GM23338 (cell line): ENCODE measurements at places on chromosomes 16 and 17.
A peak's percentile ranks its signal among the peaks of the same experiment; 100 is the strongest.

- DNase-seq = no peak
These were observed 2.0 kb downstream of the LUC7L3 start for GRCh38 chr17:50721194-50722010.

- no peak for DNase-seq
These were observed 292.7 kb downstream of the HAPSTR1 start for GRCh38 chr16:9384141-9384540.

DNA sequence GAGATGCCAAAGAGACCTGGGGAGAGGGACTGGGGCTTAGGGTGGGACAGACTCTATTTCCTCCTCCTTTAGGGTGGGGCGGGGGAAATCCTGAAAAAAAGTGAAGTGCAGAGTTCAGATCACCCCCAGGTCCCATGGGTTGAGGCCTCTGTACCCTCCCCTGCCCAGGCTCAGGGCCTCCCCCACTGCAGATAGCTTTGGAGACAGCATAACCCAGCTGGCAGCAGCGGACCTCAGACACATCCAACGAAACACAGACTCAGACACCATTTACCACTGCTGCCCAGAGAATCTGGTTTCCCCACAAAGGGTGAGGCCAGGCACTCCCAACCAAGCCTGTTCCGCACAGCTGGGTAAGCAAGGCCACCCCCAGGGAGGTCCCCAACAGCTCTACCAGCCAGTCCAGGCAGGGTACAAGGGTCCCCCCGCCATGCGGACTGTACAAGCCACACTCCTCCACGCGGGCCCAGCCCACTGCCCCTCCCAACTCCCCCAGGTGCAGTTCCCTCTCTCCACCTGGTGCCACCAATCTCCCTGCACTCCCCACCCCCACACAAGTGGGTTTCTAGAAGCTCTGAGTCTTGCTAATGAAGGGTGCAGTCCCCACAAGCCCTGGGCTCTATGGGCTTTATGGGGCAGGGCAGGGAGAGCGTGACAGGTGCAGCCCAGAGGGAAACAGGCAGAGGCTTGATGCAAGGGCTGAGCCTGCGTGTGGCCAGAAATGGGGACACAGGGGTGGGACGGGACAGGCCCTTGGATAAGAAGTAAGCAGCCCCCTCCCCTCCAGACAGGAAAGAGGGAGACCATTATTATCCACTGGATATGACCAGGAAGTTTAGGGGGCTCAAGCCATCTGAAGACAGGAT lies 8.9 kb downstream of the RHBDF2 start:
- DNase-seq = no peak

DNA sequence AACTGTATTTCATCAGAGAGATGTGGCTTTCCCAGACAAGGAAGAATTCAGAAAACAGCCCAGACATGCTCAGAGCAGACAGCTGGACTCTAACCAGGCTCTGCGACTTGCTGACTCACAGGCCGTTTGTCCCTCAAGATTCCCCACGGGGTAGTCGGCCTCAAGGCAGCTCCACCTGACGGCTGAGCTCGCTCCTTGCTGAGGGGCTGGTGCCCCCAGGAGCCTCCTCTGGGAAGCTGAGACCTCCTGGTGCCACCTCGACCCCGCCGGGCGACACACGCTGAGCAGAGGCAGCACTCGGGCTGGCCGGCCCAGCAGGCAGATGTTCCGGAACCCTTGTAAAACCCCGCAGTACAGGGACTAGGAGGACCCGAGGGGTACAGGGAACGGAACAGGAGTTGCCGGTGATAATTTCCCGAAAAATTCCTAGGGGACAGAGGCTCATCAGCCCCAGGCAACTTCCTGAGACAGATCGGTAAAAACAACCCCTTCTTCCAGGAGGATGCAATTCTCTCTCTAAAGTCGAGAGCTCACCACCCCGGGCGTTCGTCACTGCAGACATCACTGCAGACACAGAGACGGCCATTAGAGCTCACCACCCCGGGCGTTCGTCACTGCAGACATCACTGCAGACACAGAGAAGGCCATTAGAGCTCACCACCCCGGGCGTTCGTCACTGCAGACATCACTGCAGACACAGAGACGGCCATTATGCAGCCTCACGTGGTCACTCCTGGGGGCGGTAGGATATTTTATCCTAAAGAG lies 19.9 kb downstream of the RPH3AL start:
- DNase-seq = no peak

GRCh38 chr17:63681530-63681929 lies 18.4 kb downstream of the LIMD2 start:
- peak; percentile 33 for DNase-seq

DNA sequence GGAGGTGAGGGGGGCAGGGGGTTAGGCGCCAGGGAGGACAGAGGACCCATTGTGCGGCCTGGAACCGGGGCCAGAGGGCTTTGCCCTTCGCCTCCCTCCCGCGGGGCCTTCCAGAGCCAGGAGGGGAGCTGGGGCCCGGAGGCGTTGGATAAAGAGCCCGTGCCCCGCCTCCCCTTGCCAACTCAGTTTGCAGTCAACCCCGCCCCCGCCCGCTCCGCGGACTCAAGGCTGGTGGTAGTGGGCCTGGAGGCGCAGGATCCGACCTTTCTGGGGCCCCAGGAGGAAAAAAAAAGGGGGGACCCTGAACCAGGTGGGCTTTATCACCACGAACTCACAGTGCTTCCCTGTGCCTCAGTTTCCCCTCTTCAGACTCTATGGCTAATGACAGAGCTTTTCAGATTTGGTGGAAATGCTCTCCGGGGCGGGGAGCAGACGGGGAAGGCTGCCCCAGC lies 2.0 kb upstream of the SPHK1 start:
- peak; percentile 79 for DNase-seq

- peak; percentile 97 for DNase-seq
These were observed 26.4 kb downstream of the KIFC3 start for GRCh38 chr16:57775661-57776469.

DNA sequence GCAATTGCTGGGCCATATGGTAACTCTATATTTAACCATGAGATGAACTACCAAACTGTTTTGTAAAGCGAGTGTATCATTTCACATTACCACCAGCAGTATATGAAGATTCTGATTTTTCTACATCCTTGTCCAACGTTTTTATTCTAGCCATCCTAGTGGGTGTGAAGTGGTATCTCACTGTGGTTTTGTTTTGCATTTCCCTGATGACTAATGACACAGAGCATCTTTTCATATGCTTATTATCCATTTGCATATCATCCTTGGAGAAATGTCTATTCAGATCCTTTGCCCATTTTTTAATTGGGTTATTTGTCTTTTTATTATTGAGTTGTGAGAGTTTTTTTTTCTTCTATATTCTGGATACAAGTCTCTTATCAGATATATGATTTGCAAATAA lies 83.6 kb downstream of the AKAP1 start:
- DNase-seq = no peak

DNA sequence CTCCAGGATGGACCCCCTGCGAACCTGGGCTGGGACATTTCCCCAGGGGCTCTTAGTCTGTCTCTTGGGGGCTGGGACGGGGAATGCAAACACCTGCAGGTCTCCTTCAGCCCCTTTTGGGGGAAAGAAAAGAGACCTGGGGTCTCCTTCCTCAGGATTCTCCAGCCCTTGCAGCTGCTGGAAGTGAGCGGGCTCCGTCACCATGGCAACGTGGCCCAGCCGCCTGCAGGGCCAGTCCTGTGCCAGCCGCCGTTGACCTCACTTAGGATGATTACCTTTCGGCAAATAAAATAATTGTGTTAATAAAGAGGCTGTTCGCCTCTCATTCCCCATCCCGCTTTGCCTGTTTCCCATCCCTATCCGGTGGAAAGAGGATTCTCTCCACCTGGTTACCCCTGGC lies 25.7 kb downstream of the MRM1 start:
- peak; percentile 56 for DNase-seq

GRCh38 chr17:50397919-50398285 lies 579 bp upstream of the LRRC59 start:
- DNase-seq = peak; percentile 46

DNA sequence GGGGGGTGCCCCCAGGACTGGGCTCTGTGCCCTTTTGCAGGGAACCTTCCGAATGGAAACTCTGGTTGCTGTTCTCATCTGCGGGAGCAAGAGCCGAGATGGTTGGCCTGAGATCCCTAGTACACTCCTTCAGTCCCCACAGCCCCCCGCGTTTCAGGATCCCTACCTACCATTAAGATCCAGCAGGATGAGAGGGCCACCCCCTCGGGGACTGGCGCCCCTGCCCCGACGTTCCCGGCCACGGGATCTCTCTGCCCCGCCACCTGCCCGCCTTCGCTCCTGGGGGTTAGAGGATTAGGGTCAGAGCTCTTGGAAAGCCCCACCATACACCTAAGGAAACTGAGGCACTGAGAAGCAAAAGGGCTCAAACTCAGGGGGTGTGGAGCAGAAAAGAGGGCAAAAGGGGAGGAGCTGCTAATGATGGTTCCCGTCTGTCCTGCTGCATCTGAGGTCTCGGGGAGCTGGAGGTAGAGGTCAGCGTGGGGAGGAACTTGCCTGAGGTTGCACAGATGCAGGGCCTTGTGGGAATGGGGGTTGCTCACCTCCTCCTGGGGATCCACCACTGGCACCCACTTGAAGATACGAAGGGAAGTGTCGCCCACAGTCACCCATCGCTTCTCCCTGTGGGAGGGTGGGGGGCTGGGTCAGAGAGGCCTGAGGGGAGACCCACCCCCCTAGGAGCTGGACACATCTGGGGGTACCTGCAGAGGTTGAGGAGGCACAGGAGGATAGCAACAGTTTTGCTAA lies 1.0 kb downstream of the BCL7C start:
- DNase-seq = no peak

DNA sequence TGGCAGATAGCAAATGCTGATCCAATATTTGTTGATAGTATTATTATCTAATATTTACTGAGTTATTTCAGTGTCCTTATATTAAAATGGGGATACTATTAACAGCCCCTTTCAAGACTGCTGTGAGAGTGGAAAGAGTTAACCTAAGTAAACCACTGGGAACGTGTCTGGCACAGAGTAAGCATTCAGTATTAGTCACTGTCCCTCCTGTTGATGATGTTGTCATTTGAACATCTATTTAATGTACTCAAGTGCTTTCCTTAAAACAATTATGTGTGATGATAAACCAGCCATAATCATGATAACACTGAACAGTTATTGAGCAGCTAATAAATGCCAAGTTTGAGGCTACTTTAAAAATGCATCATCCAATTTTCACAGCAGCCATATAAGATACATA lies 135.7 kb upstream of the XYLT1 start:
- no peak for DNase-seq

- DNase-seq = no peak
These were observed 47.9 kb downstream of the WDR59 start for GRCh38 chr16:74936902-74937560.

GRCh38 chr16:50681021-50681885 lies at the start of gene SNX20:
SNX20 (minus strand) TSS chr16:50681312; CDS start chr16:50677526, 3,786 bp downstream.
- DNase-seq = no peak

- DNase-seq = no peak
These were observed 3.4 kb downstream of the LYRM1 start for GRCh38 chr16:20903899-20904506.

DNA sequence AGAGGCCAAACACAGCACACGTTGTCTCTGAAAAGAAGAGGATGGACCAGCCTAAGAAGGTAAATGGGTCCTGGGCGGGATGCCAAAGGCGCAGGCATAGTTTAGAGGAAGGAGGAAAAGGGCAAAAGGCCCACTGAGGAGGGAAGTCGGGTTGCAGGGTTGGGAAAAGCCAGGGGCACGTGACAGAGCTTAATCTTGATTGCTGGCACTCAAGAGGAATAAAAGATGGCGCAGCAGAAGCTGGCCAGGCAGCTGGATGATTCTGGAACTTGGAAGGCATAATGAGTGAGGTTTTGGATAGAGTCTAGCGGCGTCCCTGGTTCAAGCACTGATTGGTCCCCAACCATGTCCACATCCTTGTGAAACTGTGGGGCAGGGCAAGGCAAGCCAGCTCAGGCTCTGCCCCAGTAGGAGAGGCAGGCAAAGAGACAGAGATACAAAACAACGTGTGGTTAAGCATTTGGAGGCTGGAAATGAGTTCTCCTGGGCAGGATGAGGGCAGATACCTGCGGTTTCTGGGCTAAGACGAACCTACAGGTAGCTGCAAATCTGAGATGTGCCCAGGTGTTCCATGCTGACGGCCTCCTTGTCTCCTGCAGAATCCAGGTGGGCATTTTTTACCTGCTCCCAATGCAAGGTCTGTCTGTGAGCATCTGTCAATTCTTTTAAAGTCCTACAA lies 52.7 kb upstream of the CIBAR2 start:
- DNase-seq = no peak

DNA sequence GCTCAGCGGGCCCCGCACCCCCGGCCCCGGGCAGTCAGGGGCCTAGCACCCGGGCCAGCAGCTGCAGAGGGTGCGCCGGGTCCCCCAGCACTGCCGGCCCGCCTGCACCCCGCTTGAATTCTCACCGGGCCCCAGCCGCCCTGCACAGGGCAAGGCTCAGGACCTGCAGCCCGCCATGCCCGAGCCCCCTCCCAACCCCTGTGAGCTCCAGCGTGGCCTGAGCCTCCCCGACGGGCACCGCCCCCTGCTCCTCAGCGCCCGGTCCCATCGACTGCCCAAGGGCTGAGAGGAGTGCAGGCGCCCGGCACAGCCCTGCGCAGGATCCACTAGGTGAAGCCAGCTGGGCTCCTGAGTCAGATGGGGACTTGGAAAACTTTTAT lies 1.7 kb upstream of the BRCA1 start:
- no peak for DNase-seq

DNA sequence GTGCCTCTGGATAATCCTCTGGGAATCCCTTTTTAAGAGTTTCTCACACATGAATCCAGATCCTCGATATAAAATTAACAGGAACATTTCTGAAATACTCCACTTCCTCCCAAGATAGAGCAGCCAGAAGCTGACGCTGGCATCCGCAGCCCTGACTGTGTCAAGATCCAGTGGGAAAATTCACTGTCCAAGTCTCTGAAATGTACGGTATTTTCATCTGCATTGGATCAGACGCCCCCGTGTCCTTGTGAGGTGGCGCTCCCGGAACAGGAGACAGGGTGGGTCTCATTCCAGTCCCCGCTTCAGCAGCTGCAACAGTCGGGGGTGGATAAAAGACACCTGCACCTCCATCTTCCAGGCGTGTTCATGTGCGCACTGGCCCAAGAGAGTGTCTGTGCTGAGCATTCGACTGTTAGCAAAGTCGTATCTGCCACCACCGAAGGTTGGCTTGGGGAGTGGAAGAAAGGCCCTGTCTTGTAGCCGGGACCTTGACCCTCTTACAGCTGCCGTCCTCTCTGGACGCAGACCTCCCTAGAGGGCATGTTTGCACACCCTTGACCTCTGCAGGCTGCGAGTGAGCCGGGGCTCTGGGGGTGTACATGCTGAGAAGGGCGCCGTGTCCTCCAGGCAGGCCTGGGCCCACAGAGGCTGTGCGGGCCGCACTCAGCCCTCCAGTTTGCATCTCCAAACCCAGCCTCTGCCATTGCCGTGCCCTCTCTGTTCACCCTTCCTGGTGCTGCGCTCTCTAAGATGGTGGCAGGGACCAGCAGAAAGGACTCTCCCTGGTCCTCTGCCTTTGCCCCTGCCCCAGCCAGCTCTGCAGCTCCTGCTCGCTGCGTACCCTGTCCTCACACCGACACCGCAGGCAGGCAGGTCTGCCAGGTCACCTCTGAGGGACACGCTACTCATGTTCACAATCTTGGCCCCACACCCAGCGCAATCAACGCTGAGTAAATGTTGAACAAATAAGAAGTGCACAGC lies 72.0 kb upstream of the CHMP6 start:
- no peak for DNase-seq
